ENCODE measurements at places on chromosomes 6 and 20.
A peak's percentile ranks its signal among the peaks of the same experiment; 100 is the strongest.

DNA sequence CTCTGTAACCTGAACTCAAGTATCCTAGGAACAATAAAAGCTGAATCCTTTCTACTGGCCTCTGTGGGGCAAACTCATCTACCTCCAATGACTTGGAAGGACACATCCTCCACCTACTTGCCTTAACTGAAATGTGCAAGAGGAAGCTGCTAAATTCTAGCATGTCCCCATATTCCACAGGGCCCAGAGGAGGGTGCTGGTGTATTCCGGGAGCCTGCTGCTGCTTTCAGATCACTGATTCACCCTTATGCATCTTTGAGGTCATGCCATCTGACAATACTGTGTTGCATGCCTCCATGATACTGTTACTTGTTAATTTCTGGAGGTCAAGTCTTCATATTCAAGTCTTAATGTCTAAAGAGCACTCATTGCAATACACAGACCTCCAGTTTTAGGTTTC is 40.3 kb downstream of the LYRM4 start:
- H3K36me3 ChIP-seq = no peaks in the 10 kb centered on the region
- no peaks in the 10 kb centered on the region for H3K27me3 ChIP-seq
- no peak overlapping the region for H3K4me3 ChIP-seq
- DNase-seq = no peak

DNA sequence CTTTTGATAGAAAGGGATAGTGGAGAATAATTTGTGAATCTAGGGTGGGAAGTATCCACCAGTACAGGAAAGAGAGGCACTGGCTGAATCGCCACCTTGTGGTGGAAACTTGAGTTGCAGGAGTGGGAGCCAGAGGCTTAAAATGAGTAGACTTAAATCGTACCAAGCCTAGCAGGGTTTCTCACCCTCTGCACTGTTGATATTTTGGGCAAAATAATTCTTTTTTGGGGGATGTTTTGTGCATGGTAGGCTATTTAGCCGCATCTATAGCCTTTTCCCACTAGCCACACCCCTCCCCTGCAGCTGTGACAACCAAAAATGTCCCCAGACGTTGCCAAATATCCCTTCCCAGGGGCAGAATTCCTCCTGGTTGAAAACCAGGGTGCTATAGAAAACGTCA is 119.1 kb downstream of the DHX35 start:
- no peak overlapping the region for H3K27ac ChIP-seq
- DNase-seq = peak; percentile 77
- H3K36me3 ChIP-seq = no peaks in the 10 kb centered on the region

GRCh38 chr6:15653581-15653980 is 9.2 kb downstream of the DTNBP1 start:
- no peak for DNase-seq
- no peaks in the 10 kb centered on the region for H3K27me3 ChIP-seq
- no peaks in the 10 kb centered on the region for H3K4me1 ChIP-seq

DNA sequence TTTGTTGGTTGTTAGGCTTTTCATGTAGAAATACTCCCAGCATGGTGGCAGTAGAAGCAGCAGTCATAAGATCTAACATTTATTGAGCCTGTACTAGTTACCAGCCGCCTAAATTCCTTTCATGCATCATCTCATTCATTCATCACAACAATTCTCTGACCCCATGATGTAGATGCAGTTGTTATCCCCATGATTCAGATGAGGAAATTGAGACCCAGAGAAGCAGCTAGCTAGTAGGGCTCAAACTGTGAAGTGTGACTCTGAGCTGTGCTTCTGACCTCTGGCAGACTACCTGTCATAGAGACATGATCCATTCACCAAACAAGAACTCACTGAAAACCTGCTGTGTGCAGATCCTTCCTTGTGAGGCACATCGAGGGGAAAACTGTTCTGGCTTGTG is 16.9 kb downstream of the RREB1 start:
- no peak overlapping the region for H3K4me3 ChIP-seq
- H3K27ac ChIP-seq = peak overlapping the region; percentile 9
- DNase-seq = no peak
- no peaks in the 10 kb centered on the region for H3K36me3 ChIP-seq

- no peaks in the 10 kb centered on the region for H3K27me3 ChIP-seq
- no peaks in the 10 kb centered on the region for H3K36me3 ChIP-seq
- peak overlapping the region; percentile 71 for H3K27ac ChIP-seq
- peaks cover 38% of the 10 kb centered on the region for H3K4me1 ChIP-seq
- DNase-seq = no peak
Observed at GRCh38 chr20:20752712-20753111, 40.3 kb upstream of the RALGAPA2 start.

DNA sequence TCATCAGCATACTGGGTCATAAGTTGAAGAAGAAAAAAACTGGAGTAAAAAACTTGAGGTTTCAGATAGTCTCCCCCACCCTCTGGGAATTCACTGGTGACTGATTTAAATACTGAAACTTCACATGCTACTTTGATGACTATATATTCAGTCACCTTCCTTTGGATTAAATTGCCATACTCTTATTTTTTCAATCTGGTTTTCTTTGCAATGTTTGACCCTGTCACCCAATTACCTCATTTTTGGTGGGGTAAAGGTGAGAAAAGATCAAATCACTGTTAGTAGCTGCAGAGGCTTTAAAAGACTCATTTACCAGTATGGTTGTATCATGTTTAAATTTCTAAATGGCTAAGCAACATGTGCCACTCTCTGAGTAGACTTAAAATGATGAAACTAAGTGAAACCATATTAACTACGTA is 862.7 kb upstream of the FLRT3 start:
- H3K4me1 ChIP-seq = no peaks in the 10 kb centered on the region
- H3K27me3 ChIP-seq = no peaks in the 10 kb centered on the region
- H3K27ac ChIP-seq = no peak overlapping the region

DNA sequence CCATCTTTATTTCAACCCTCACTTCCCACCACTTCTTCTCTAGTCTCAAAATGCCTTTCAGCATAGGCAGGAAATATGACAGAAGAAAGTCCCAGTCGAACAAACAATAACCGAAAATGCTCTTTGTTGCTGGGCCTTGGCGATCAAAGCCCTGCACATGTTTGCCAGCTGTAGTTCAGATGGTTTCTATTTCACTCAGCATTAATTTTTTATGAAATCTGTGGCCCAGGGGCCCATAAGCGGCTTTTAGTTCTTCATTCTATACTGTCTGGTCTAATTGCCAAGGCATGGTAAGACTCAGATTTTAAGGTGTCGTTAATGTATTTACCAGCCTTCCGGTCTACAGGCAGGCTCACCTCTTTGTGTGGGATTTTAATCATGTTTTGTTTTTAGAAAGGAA is 10.9 kb upstream of the F13A1 start:
- H3K4me3 ChIP-seq = no peak overlapping the region
- DNase-seq = no peak
- no peak overlapping the region for H3K27ac ChIP-seq
- H3K27me3 ChIP-seq = no peaks in the 10 kb centered on the region
- peaks cover 20% of the 10 kb centered on the region for H3K4me1 ChIP-seq
- H3K36me3 ChIP-seq = no peaks in the 10 kb centered on the region

- no peaks in the 10 kb centered on the region for H3K4me1 ChIP-seq
- H3K27me3 ChIP-seq = no peaks in the 10 kb centered on the region
- no peak overlapping the region for H3K27ac ChIP-seq
- H3K4me3 ChIP-seq = no peak overlapping the region
- no peak for DNase-seq
Observed at GRCh38 chr6:91782802-91783201, 1195.9 kb upstream of the MAP3K7 start.

GRCh38 chr20:44761423-44761822 is 15.8 kb downstream of the KCNK15 start:
- H3K27ac ChIP-seq = no peak overlapping the region
- H3K4me1 ChIP-seq = peaks cover 6% of the 10 kb centered on the region
- H3K4me3 ChIP-seq = no peak overlapping the region
- DNase-seq = no peak

GRCh38 chr6:42923666-42924065 is 5.6 kb upstream of the CNPY3 start:
- no peaks in the 10 kb centered on the region for H3K36me3 ChIP-seq
- no peak overlapping the region for H3K27ac ChIP-seq
- H3K27me3 ChIP-seq = no peaks in the 10 kb centered on the region
- DNase-seq = no peak

GRCh38 chr6:122530440-122531046 is 58.9 kb upstream of the SERINC1 start:
- no peaks in the 10 kb centered on the region for H3K36me3 ChIP-seq
- peak; percentile 49 for DNase-seq
- H3K4me3 ChIP-seq = no peak overlapping the region
- H3K4me1 ChIP-seq = no peaks in the 10 kb centered on the region
- H3K27me3 ChIP-seq = no peaks in the 10 kb centered on the region

GRCh38 chr6:7238900-7239589 is 74.0 kb downstream of the SSR1 start:
- no peak for DNase-seq
- peaks cover 19% of the 10 kb centered on the region for H3K4me1 ChIP-seq
- H3K36me3 ChIP-seq = peaks cover 49% of the 10 kb centered on the region
- peak overlapping the region; percentile 45 for H3K27ac ChIP-seq
- no peak overlapping the region for H3K4me3 ChIP-seq

GRCh38 chr6:19789100-19789803 is 47.9 kb upstream of the ID4 start:
- no peaks in the 10 kb centered on the region for H3K36me3 ChIP-seq
- H3K27ac ChIP-seq = no peak overlapping the region

- H3K27ac ChIP-seq = peak overlapping the region; percentile 83
- peak overlapping the region; percentile 64 for H3K4me3 ChIP-seq
- DNase-seq = peak; percentile 94
- no peaks in the 10 kb centered on the region for H3K36me3 ChIP-seq
- no peaks in the 10 kb centered on the region for H3K4me1 ChIP-seq
Observed at GRCh38 chr6:87151781-87152525, 3.4 kb upstream of the ZNF292 start.

- H3K36me3 ChIP-seq = no peaks in the 10 kb centered on the region
- H3K27ac ChIP-seq = no peak overlapping the region
- no peaks in the 10 kb centered on the region for H3K27me3 ChIP-seq
Observed at GRCh38 chr6:5706124-5707033, 300.3 kb downstream of the NRN1 start.

DNA sequence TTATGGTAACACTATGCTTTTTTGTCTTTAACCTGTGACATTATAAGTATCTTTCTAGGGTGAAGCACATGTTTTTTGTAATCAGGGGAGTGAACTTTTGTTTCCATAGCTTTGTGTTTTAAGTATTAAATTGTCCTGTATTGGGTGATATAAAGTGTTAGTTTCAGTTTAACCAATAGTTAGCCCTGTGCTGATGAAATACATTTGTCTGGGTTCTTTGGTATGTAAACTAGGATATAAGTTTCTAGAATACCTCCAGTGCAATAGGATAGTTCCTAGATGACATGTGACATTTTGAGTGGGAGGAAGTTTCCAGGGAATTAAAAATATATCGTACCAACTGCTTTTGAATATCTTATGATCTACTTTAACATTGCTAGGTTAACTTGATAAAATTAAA is 611.0 kb upstream of the MARCKS start:
- H3K36me3 ChIP-seq = no peaks in the 10 kb centered on the region
- DNase-seq = no peak

DNA sequence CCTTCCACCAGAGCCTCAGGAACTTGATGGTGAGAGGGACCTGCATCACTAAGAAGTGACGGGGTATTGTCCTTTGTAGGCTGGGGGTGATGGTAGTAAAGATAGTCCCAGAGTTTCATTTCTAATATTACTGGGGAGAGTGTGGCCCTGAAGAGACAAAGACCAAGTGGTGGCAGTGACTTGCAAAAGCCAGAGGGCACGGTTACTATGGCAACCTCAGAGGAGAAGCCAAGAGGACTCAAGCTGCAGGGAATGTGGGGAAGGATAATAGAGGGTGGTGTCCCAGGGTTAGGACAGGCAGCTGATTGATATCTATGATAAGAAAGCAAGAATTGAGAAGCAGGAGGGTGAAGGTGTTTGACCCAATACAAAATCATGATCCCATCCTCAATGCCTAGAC is 42.5 kb downstream of the HLA-G start:
- no peaks in the 10 kb centered on the region for H3K4me1 ChIP-seq
- H3K36me3 ChIP-seq = no peaks in the 10 kb centered on the region
- no peak overlapping the region for H3K27ac ChIP-seq
- DNase-seq = no peak

GRCh38 chr6:163536770-163537169 is 122.3 kb downstream of the QKI start:
- H3K4me1 ChIP-seq = peaks cover 5% of the 10 kb centered on the region
- peaks cover 9% of the 10 kb centered on the region for H3K36me3 ChIP-seq
- DNase-seq = no peak
- no peak overlapping the region for H3K4me3 ChIP-seq

- no peaks in the 10 kb centered on the region for H3K36me3 ChIP-seq
- peaks cover 77% of the 10 kb centered on the region for H3K27me3 ChIP-seq
- DNase-seq = no peak
- H3K27ac ChIP-seq = no peak overlapping the region
- H3K4me3 ChIP-seq = no peak overlapping the region
- peaks cover 4% of the 10 kb centered on the region for H3K4me1 ChIP-seq
Observed at GRCh38 chr20:63490416-63490815, 8.5 kb downstream of the EEF1A2 start.

DNA sequence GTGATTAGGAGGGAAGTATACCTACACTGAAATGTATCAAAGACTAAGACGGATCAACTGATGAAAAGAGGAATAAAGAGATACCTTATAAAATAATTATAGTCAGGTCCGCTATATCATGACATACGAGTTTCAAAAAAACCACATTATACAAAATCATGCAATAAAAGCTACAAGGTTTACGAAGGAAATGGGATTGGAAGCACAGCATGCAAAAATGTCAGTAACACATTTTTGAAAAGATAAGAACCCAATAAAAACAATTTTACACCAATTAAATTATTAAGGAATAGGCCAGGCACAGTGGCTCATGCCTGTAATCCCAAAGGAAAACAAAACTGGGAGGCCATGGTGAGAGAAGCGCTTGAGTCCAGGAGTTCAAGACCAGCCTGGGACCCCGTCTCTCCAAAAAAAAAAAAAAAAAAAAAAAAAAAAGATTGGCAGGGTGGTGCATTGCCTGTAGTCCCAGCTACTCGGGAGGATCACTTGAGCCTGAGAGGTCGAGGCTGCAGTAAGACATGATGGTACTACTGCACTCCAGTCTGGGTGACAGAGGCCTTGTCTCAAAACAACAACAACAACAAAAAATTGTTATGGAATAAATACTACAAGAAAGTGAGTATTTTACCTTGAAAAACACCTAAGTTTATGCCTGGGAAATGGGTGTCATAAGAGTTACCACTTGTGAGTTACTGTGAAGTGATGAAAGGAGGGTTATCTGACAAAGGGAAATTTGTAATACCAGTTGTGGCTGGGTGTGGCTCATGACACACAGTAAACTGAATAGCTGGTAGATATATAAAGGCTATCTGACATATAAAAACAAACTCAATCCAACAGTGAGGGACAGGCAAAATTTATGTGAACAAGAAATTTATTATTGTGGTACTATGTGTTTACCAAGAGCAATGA is 45.2 kb downstream of the RANBP9 start:
- no peaks in the 10 kb centered on the region for H3K27me3 ChIP-seq
- H3K36me3 ChIP-seq = no peaks in the 10 kb centered on the region
- H3K4me3 ChIP-seq = no peak overlapping the region
- DNase-seq = no peak

DNA sequence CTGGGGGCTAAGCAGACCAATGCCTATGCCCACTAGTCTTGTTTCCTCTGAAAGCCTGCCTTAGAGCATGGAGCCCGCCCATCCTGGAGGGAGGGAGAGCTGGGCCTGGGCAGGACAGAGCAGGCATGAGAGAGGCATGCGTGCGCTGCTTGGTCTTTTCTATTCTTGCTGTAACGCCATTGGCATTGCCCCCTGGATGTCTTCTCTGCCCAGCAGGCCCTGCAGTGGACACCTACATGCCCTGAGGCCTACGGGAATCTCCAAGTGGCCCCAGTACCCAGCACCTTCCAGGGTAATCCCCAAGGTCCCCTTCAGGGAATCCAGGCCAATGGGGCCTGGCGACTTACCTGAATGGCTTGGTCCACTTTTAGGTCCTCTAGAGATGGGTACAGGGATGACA is 8.9 kb downstream of the SDCBP2 start:
- H3K4me1 ChIP-seq = peaks cover 33% of the 10 kb centered on the region
- no peaks in the 10 kb centered on the region for H3K36me3 ChIP-seq

All from left lung (tissue), 14 donors.